ENCODE measurements at places on chromosomes 5 and 9. TPM values are rescaled to one million over a fixed set of nuclear protein-coding genes. Genes with fewer than 3 reads are reported as not detected.

Gene SNAPC3
- total RNA-seq = 48.8 TPM

Gene TAF11L5
- total RNA-seq = not detected

Gene MEIKIN
- total RNA-seq = not detected

Gene MAST4
- total RNA-seq = 41.4 TPM

Gene TAS2R1
- total RNA-seq = not detected

Gene RAD1
- total RNA-seq = 27.4 TPM

Gene SGCD
- total RNA-seq = not detected

Gene MYMK
- not detected for total RNA-seq

Gene UBLCP1
- 8.6 TPM for total RNA-seq

Gene CDKN2B-AS1
- total RNA-seq = 0.75 TPM

Gene OTULINL
- total RNA-seq = under 0.01 TPM

Gene PALM2AKAP2
- total RNA-seq = 0.09 TPM

Gene LTC4S
- total RNA-seq = 1.1 TPM

Gene C5orf52
- not detected for total RNA-seq

Gene PRDM9
- total RNA-seq = not detected

Gene EIF4EBP3
- 0.75 TPM for total RNA-seq

Gene C9
- not detected for total RNA-seq

Gene ORM1
- not detected for total RNA-seq

Gene DEPDC1B
- total RNA-seq = 4.7 TPM

Gene SNX30
- total RNA-seq = 5.8 TPM

Gene IL13
- not detected for total RNA-seq

Gene ASTN2
- total RNA-seq = 4.0 TPM
